Cardiac atrium fibroblast (primary cell): ENCODE measurements at places on chromosomes 6 and 20. TPM values are rescaled to one million over a fixed set of nuclear protein-coding genes. Genes with fewer than 3 reads are reported as not detected.

The NKX2-4 gene
- not detected in 2 replicates for total RNA-seq

The HLA-DMB gene
- total RNA-seq = not detected in 2 replicates

The KHDC1 gene
- 1.4 and 2.1 TPM in 2 replicates for total RNA-seq

The RPS21 gene
- total RNA-seq = 1,710 and 4,266 TPM in 2 replicates

The TXLNB gene
- under 0.01 TPM in 1 of 2 replicates, not detected in the other for total RNA-seq

The SNHG17 gene
- total RNA-seq = 4.5 and 19.4 TPM in 2 replicates
